ENCODE measurements at places on chromosomes 3 and 15.

DNA sequence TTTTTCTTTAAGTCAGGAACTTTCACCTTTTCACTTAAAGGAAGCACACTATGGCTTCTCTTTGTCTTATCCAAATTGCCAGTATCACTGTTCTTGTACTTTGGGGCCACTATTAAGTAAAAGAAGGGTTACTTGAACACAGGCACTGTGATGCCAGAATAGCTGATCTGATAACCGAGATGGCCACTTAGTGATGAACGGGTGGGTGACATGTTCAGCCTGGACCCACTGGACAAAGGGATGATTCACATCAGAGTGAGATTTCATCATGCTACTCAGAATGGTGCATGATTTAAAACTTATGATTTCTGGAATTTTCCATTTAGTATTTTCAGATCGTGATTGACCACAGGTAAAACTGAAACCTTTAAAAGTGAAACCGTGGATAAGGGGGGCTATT is 252.6 kb downstream of the KLF13 start:
- no peak for DNase-seq

DNA sequence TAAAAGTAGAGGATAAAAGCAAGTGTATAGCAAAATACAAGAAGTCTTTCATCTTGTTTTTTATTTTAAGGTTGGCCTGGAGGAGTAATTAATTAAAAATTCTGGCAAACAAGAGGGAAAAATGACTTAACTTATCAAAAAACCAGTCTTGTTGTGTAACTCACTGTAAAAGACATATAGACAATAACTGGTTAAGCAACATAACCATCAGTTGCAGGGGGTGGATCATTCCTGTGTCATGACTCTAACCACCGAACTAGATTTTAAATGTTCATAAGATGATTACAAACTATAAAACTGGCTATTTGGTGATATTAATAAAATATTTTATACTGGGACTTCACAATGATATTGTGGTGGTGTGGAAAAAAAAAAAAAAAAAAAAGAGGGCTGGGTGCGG is 130.6 kb downstream of the STAG1 start:
- peak; percentile 82 for DNase-seq

DNA sequence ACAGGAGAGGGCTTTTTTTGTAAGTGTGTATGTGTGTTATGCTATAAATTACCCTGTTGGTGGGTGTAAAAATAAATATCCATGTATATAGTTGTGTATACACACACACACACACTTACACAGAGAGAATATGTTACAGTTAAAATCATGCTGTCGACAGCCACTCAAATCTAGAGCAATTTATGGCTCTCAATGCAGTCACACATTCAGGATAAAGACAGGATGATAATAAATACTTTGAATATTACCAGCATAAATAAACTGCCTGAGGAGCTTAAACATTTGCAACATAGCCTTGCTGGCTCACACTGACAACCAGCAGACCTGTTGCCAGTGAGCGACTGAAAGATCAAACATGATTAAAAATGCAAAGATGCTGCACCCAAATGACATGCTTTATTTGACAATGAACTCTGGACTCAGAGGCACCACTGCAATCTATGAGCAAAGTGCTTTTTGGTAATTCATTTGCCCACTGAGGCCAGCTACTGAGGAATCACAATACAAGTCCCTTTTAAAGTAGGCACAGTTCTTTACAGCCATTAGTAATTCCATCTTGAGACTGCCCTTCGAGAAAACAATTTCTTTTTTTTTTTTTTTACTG is 458.9 kb downstream of the FHIT start:
- DNase-seq: no peak

DNA sequence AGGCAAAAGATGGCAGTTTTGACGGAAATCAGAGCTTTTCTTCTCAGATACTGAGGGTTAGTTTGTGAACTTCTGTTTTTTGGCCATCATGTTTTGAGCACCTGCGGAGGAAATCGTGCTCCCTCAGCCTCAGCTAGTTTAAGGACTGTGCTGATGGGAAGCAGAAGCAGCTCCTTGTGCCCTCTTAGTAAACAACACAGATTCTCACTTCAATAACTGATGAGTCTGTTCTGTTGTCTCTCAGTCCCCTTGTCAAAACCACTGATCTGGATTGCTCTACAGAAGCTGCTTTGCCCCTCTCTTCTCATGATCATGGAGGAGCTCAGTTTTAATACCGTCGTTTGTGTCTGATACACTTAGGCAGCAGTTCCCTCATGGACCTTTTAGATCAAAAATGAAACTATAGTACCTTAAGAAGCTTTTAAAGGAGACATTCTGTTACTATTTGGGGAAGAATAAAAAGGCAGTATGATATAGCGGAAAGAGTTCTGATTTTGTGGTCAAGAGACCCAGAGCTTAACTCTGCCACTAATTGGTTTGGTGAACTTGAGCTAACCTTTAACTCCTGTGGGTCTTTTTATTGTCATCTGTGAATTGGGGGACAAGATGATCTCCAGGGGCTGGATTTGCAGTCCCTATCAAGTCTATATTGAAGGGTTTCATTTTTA is 152.6 kb downstream of the BBX start:
- DNase-seq: no peak

DNA sequence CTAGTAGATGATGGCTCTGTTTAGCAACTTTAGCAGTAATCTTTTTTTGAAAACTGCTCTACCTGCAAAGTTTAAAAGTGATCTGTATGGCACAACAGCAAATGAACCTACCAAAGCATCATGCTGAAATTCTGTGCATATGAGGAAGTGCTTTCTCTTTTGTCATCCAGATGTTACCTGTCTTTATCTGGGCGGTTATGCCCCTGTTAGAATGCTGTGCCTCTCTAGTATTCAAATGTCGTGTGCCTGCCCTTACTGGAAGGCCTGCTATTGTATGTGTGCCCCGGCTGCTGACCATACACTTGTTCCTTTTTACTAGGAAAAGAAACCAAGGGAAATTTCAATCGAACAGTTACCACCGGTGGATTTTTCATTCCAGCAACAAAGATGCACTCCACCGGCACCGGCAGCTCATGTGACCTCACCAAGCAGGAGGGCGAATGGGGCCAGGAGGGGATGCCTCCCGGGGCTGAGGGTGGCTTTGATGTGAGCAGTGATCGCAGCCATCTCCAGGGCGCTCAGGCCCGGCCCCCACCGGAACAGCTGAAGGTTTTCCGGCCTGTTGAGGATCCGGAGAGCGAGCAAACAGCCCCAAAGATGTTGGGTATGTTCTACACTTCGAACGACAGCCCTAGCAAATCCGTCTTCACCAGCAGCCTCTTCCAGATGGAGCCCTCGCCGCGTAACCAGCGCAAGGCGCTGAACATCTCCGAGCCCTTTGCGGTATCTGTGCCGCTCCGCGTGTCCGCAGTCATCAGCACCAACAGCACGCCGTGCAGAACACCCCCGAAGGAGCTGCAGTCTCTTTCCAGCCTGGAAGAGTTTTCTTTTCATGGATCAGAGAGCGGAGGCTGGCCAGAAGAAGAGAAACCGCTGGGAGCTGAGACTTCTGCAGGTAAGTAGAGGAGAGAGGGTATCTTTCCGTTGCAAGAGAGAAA is 61.6 kb downstream of the TMEM39A start:
- no peak for DNase-seq

DNA sequence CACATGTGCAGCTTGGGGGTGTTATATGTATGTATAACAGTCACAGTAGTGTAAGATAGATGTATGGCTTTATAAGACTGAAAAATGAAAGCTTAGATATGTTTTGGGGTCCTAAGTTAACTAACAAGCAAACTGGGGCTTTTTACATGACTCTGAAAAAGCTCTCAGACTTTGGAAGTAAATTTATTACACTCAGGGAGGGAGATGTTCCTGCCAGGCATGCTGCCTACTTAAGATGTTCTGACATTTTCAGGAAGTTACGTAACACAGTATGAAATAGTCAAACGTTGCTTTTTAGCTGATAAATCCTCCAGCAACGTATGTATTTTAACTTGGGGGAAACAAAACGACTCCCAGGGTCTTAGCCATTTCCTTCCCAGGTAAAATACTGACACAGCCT is 1.7 kb upstream of the IFT57 start:
- peak; percentile 73 for DNase-seq

- DNase-seq: no peak
Measured at GRCh38 chr15:95108673-95109072, 877.3 kb downstream of the MCTP2 start.

GRCh38 chr3:170734043-170734734 is 135.8 kb downstream of the RPL22L1 start:
- DNase-seq: no peak

- DNase-seq: no peak
Measured at GRCh38 chr3:59894425-59895121, 844.7 kb upstream of the CFAP20DC start.

- DNase-seq: no peak
Measured at GRCh38 chr15:82133251-82133650, 87.4 kb upstream of the MEX3B start.

DNA sequence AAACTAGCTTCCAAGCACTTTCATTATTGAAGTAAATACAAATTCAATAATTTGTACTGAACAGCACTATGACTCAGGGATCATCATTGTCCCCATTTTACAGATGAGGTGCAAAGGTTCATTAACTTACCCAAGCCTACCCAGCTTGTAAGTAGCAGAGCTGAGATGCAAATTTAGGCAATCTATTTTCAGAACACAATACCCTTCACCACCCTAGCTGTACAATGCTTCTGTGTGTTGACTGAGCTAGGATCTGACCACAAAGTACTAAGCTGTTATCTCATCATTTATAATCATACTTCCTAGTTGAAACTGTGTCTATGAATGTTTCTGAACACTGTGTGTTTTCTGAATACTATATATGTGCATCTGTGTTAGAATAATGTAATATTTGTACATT is 3.2 kb upstream of the ILDR1 start:
- DNase-seq: no peak

DNA sequence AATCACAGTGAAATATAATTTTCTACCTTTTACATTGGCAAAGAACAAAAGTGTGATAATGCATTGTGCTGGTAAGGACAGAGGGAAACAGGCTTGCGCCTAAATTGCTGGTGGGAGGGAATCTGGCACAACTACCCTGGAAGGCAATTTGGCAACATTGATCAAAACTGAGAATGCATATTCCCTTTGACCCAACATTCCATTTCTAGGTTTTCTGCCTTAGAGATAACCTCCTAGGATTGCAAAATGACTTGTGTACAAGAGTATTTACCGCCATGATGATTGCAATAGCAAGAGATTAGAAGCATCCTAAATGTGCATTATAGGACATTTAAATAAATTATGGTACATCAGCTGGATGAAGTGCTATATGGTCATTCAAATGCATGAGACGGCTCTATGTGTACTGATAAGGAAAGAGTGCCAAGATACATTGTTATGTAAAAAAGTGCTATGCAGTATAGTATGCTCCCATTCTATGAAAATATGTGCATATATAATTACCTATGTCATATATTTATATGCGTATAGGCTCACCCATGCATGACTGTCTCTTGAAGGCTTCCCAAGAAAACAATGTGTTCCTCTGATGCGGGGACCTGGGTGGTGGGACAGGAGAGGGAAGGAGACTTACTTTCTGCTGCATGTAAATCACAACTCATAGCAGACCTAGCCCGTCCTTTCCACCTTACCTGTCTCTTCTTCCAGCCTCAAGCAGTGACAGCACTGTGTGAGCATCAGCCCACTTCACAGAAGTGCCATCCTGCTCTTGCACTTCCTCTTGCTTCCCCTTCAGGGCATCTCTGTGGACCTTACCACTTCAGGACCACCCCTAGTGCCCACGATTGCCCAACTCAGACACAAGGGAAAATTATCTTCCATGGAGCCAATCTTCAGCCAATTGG is 249.9 kb upstream of the TLE3 start:
- DNase-seq: no peak

- peak; percentile 6 for DNase-seq
Measured at GRCh38 chr15:98952381-98952803, 55.2 kb downstream of the PGPEP1L start.

DNA sequence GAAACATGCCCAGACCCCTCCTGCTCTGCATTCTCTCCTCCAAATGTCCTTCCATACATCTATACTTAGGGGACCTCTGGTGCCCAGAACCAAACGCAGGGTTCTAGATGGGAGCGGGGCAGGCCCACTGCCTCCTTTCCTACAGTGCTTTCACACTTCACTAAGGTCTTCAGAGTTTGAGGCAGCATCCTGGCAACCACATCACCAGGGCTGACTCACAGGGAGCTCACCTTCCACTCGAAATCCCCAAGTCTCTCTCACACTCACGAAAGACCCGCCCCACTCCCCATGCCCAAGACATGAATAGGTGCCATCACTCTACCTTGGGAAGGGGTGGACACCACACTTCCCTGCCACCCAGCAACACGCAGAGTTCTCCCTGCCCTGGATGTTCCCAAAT is 18.9 kb downstream of the HOMER2 start:
- no peak for DNase-seq

DNA sequence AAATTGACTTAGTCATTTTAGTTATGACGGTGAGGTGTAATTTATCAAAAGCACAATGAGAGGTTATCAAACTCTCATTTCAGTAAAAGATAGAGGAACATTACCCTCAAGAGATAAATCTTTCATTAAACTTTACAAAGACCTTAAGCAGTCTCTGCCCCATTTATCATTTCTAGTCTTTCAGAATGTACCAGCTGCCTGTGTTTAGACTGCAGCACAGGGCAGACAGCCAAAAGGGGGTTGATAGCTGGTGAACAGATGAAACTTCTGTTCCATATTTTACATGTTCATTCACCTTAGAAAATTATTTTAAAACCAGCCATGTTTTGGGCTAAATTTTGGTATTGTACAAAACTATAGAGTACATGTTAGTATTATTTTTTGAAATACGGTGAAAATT is 514.6 kb upstream of the CNTN3 start:
- DNase-seq: no peak

GRCh38 chr15:97998307-97999071 is 38.0 kb downstream of the ARRDC4 start:
- DNase-seq: no peak

Data from iris pigment epithelial cell (primary cell).